ENCODE measurements at places on chromosomes 3 and 15.

DNA sequence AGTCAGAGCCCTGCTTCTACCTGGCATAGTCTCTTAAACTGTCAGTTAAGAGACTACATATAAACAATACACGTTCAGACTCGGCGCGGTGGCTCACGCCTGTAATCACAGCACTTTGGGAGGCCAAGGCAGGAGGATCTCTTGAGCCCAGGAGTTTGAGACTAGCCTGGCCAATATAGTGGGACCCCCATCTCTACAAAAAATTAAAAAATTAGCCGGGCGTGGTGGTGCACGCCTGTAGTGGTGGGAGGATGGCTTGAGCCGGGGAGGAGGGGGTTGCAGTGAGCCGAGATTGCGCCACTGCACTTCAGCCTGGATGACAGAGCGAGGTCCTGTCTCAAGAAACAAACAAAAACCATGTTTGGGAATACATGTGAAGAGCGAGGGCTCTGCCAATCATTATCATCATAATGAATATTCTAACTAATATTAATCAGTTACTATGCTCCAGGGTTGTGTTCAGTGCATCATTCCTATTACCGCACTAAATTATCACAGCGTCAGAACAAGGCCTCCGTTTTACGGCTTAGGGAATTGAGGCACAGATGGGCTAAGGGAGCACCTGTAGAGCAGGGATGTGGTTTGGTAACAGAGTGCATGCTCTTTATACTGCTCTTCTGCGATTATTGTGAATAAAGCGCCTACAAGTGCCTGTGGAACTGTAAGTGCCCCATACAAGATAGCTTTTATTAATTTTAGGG, 844 bp upstream of the UQCC5 start:
- no peak for DNase-seq

GRCh38 chr15:71572452-71573053, 237.8 kb upstream of the NR2E3 start:
- no peak for DNase-seq

- no peak for DNase-seq
Observed at GRCh38 chr15:81092559-81092902, 41.5 kb upstream of the CFAP161 start.

- DNase-seq, result peak; percentile 64
Observed at GRCh38 chr15:69735121-69735520, 282.5 kb downstream of the RPLP1 start.

DNA sequence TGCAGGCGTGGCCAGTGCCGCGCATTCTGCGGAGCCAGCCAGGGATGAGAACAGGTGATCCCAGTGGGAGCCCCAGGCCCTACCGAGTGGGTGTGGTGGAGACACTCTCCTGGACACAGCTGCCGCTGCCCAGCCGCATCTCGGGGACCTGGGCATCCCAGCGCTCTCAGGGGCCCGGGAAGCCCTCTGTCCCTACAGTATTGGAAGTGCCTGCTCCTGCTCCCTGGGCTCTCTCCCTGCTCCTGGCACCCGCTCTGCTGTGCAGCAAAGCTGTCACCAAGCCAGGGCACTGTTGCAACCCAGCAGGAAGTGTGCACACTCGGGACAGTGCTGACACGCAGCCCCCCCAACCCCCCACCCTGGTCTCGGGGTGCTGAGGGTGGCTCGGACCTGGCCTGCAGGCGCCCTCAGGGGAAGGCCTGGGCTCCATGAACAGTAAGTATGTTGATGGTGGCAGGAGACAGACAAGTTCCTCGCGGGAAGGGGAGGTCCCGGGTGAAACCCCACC, 1177.4 kb upstream of the GBE1 start:
- no peak for DNase-seq

DNA sequence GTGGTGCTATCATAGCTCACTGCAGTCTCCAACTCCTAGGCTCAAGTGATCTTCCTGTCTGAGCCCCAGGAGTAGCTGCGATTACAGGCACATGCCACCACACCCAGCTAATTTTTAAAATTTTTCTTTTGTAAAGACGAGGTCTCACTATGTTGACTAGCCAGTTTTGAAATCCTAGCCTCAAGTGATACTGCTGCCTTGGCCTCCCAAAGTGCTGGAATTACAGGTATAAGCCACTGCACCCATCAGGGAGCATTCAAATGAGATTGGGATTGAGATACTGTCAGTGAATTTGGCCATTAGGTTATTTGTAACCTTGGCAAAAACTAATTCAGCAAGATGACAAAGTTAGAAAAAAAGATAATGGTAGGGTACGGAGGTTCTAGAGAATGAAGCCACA, 21.7 kb downstream of the EDC3 start:
- no peak for DNase-seq

- DNase-seq, result no peak
Observed at GRCh38 chr3:13884851-13885703, 5.2 kb upstream of the WNT7A start.

DNA sequence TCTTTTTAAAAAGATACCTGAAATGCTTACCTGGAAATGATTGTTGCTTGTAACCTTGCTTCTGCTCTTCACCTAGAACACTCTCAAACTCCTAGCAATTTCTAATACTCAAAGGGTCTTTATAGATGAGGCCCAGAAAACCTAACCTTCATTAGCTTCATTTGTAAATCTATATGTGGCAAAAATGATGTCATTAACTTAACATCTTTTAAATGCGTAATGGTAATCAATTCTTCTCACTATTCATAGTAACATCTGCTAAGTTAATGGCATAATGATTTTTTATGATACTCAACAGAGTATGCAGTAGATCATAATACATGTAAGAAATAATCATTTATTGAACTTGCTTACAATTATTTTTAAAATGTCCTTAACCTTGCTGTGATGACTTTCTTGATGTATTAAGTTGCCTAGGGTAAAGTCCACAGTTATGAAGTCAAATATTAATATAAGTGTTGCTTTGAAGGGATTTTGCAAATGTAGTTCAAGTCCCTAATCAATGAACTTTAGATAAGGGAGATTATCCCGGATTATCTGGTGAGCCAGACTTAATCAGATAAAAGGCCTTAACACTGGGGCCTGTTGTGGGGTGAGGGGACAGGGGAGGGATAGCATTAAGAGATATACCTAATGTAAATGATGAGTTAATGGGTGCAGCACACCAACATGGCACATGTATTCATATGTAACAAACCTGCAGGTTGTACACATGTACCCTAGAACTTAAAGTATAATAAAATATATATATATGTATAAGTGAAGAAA, 10.1 kb upstream of the SERPINI2 start:
- DNase-seq, result no peak

- DNase-seq, result no peak
Observed at GRCh38 chr3:3998140-3998922, 199.1 kb downstream of the LRRN1 start.

- no peak for DNase-seq
Observed at GRCh38 chr3:102096066-102096465, 246.8 kb downstream of the NFKBIZ start.

DNA sequence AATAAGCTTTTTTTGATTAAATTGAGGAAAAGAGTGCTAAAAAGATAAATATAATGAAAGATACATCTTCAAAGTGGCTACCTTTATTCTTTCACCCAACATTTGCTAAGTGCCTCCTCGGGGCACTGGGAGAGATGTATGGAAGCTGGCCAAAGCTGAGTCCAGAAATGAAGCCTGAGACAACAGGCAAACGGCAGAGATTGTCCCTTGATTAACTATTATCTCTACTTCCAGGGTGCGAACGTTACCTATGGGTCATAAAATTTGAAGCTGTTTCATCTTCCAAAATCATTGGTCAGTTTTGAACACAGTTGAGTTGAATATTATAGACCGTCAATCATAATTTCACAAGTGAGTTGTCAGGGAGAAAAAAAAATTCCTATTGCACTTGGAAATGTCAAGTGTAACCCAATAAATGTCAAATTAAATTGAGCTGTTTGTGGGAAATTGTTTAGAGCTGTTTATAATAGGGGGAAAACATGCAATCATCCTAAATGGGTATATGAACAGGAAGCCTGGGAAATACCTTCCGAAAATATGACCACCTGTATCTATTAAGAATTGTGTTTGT, 73.9 kb downstream of the SUCLG2 start:
- no peak for DNase-seq

Measured in retinal pigment epithelial cell (primary cell).